ENCODE measurements at places on chromosomes 13 and 19.

- no peak for DNase-seq
These were observed 3.2 kb downstream of the PDX1 start for GRCh38 chr13:27922883-27923612.

GRCh38 chr19:49920624-49921363 lies 8.2 kb upstream of the ATF5 start:
- no peak for DNase-seq

DNA sequence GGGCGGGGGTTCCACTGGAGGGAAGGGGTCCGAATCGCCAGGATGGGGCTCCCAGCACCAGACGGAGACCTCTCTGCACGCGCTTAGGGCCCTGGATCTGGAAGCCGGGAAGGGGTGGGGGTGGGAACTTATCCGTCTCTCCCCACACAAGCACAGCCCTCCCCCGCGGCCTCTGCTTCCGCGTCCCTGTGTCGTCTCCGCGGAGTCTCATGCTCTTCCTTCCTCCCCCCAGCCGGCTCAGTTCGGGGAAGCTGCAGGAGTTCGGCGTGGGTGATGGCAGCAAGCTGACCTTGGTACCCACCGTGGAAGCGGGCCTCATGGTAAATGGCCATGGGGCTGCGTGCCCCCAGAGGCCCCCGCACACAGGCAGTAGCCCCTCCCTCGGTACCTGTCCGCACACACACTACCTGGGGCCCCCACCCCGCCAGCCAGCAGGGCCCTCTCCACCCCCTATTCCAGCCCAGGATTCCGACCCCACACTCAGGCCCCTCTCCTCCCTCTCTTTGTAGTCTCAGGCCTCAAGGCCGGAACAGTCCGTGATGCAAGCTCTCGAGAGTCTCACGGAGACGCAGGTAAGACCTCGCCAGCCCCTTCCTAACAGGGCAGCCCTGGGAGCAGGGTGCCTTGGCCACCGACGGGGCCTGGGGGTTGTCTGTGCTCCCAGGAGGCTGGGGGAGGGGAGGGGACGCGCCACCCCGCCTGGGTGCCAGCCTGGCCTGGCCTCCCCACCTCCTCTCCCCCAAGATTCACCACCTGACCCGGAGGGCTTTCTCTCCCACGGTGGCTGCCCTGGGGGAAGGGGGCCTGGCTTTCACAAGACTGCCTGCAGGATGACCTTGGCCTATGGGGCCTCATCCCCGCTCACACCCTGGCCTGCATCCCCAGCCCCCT lies 3.2 kb downstream of the MIDN start:
- DNase-seq, result peak; percentile 67

- no peak for DNase-seq
These were observed 62.7 kb upstream of the CSNK1A1L start for GRCh38 chr13:37168151-37168550.

GRCh38 chr19:9058905-9059667 lies 27.8 kb upstream of the OR1M1 start:
- DNase-seq, result no peak

DNA sequence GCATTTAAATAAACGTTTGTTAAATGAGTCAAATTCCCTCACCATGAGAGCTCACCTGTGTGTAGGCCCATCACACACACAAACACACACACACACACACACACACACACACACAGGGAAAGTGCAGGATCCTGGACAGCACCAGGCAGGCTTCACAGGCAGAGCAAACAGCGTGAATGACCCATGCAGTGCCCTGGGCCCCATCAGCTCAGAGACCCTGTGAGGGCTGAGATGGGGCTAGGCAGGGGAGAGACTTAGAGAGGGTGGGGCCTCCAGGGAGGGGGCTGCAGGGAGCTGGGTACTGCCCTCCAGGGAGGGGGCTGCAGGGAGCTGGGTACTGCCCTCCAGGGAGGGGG lies 8.5 kb upstream of the CEACAM5 start:
- DNase-seq, result no peak

Measured in stimulated activated CD4-positive, alpha-beta T cell treated with anti-CD3 and anti-CD28 coated beads, Interleukin-1b, Interleukin-23, amount 100 ng/mL, for 48 hours (primary cell).